ENCODE measurements at places on chromosomes 7 and 10.

DNA sequence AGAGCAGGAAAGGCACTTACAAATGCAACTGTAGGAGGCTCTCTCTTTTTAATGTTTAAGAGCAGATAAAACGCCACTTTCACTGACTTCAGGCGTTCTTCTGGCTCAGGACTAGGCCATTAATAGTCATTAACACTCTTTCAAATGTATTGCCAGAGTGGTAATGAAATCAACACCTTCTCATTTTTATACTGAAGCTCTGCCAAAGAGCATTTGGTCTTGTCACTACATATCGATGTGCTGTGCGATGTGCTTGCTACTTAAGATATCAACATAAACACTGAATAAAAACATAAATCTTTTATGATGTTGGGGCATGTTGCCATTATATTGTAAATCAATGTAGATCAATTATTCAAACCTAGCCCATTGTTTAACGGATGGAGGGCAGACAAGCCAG, 634.7 kb downstream of the ARL4A start:
- DNase-seq, result no peak

GRCh38 chr7:112338786-112339185, 111.5 kb upstream of the IFRD1 start:
- DNase-seq, result no peak

GRCh38 chr10:99667108-99667751, 7.9 kb downstream of the ENTPD7 start:
- no peak for DNase-seq

DNA sequence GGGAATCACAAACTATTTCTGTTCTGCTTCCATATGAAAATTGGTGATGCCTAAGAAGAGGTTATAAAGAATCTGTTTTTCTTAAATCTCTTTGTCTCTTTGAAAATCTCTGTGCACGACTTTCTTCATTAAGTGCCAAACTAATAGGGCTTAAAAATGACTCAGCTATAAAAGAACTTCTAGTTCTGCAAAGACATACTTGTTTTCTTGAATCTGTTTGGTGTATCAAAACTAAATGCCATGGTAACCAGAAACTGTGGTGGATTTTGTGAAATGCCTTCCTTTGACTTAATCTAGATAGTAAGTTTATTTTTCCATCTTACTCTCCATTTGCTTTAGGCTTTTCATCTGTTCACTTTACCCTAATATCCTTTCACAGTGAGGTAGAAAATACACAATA, 417.8 kb downstream of the PARD3 start:
- no peak for DNase-seq

GRCh38 chr10:116521424-116522290, 24.1 kb upstream of the PNLIP start:
- no peak for DNase-seq

DNA sequence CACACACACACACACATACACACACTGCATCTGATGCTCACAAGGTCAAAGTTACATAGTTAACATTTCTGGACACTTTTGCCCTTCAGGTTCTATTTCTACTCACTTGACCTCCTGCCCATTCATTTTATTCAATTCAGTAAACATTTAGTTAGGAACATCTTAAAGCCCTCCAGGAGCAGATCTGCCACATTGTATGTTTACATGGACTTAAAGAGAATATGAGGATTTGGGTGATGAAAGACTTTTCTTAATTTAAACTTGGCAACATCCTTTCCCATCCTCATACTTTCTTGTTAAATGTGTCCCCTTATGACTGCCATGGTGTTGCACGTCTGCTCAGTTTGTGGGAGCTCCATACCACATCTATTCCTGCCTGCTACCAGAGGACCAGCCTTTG, 322.8 kb upstream of the BMPER start:
- DNase-seq, result no peak

DNA sequence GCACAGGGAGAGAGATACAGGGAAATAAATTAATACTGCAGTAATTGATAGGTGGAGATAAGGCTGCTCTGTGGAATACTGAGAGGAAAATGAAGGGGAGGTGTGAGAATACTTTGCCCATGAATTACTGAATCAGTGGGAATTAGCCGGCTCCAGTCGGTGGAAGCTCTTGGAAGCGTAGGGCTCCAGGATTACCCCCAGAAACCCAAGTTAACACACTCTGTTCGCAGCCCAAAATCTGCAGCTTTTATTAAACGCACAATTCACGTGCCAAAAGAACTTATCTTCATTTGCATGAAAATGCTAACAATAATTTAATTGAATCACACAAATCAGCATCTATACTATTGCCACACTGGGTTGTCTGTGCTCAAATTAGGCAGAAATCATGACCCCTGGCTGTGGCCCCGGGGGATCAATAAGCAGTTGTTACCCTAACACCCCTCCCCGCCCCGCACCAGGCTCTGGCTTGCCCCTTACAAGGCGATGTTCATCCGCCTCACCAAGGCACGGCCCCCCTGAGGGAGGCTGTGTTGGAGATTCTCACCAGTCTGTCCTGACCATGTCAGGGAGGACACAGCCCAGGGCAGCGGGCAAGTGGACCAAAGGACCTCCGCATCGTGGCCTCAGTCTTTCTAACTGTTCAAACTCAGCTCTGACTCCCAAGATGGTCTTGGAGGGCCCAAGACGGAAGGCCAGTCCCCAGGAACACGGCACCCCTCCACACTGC, 48.4 kb upstream of the MGMT start:
- no peak for DNase-seq

DNA sequence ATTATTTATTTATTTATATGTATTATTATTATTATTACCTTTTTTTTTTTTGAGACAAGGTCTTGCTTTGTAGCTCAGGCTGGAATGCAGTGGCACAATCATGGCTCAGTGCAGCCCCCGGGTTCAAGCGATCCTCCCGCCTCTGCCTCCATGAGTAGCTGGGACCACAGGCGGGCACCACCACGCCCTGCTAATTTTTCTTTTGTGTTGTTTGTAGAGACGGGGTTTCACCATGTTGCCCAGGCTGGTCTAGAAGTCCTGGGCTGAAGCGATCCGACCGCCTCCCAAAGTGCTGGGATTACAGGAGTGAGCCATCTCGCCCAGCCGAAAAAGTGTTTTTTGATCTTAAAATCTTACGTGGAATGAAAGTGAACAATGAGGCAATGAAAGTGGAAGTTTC, 79.4 kb upstream of the C1GALT1 start:
- no peak for DNase-seq

GRCh38 chr10:109534193-109534592, 389.1 kb downstream of the XPNPEP1 start:
- no peak for DNase-seq

DNA sequence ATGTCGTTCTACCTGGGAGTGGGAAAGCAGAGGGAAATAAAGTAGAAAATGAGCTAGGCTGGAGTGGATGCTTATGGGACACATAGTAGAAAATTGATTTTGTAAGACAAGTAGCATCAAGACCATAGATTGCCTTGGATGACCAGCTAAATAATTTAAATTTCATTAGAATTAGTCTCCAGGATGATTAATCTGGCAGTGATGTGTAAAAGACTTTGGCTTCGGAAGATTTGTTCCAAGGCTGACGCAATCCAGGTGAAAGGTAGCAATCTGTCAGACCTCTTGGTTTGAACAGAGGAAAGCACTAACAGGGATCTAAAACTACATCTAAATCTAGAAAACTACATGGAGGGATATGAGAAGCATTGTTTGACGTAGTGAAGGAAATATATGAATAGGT, 236.5 kb downstream of the ARL4A start:
- no peak for DNase-seq

DNA sequence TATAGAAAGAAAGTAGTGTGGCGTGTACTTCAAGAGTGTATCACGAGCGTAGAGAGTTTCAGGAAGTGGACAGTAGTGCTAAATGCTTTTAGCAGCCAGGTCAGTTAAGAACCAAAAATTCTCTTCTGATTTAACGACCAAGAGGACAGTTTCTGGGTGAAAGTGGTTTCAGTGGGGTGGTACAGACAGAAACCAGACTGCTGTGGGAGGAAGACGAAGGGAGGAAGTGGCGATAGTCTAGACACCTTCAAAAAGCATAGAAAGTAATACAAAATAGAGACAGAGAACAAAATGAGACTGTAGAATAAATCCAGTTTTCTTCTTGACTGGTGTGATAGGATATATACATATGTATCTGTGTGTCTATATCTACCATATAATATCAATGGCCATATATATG, 93.5 kb downstream of the MBL2 start:
- DNase-seq, result no peak

DNA sequence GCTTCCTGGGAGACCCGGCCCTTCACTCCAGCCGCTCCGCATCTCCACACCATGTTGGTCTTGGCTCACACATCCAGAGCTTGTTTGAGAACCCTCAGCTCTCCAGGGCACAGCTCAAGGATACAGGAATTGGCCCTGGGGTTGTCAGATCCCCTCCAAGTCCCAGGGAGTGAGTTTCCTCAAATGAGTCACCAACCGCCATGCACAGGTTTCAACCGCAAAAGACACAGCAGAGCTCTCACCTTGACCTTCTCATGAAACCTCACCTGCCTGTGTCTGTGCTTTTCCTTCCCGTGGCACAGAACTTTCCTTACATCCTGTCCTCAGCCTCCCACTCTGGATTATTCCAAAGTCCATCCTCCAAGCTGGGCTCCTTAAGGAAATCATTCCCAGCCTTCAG, 20.6 kb downstream of the AZGP1 start:
- no peak for DNase-seq

DNA sequence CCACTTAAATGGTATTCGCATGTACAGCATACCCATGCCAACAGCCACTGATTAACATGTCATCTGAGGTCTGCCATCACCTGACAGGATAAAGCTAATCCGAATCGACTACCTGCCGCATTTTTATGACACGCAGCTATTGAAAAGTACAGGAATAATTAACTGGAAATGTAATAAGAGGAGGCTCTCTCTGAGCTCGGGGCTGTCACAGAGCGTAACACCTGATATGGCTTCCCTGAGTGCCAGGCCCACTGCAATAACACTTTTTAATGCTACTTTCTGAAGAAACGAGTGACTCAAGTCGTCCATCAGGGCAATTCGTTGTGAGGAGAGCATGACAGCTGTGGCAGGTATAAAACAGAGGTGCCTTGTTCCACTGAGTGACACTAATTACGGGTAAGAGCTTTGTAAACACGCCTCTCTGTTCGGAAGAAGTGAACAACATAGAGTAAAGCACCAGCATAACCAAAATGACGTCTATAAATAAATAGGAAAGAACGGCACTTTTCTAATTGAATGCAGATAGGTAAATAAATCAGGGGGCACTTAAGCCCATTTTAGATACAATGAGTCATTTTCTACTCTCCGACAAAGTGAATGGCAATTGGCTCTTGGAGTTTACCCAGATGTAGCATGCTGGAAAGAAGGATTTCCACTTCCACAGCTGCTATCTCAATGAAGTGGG, 56.5 kb upstream of the CREB5 start:
- no peak for DNase-seq

GRCh38 chr7:112484671-112485167, 3.9 kb downstream of the LSMEM1 start:
- DNase-seq, result no peak

GRCh38 chr7:24343614-24344013, 59.6 kb downstream of the NPY start:
- no peak for DNase-seq

DNA sequence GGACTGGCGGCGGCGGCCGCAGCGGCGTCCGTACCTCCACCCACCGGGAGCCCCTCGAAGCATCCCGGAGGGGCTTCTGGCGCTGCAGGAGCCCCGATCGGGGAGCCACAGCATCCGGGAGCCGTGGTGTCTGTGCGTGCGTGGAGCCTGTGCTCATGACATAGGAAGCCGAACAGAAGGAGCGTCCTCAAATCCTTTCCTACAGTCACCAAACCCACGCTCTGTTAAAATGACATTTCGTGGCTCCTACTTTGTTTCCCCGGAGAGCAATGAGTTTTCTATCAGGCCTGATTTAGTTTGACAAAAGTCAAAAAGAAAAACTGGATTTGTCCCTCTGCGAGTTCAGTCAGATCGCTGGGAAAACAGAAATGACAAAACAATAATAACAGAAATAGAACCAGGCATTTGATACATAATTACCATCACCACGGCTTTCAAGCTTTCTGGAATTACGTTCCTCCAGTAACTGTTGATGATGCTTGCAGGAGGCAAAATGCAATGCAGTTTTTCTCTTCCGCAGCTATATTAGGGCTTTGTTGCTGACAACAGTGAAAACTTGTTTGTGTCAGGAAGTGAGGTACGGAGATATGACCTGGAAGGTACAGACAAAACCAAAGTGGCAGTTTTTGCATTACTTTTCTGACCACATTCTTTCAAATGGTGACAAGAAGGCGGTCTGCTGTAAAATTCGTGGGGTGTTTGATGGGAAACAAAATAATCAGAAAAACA, 219.3 kb upstream of the MKLN1 start:
- no peak for DNase-seq

- no peak for DNase-seq
Observed at GRCh38 chr7:70808876-70809275, 323.1 kb upstream of the GALNT17 start.

GRCh38 chr7:134811765-134812164, 32.3 kb downstream of the CALD1 start:
- DNase-seq, result no peak

DNA sequence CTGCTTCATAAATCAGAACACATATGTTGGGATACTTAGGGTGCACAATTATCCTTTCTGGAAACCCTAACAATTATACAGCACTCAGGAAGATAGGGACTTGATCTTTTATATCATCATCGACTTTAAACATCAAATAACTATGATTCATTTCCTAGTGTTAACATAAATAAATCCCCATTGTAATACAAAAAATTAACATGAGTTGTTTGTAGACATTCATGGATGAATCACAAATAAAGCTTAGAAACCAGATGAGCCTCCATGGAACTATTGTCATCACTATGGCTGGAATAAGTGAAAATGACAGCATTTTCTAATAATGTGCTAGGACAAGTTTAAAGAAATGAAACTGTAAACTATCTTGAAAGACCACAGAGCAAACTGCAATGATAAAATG, 821.7 kb downstream of the GATA3 start:
- no peak for DNase-seq

- no peak for DNase-seq
Observed at GRCh38 chr10:119365773-119366599, 158.6 kb downstream of the GRK5 start.

DNA sequence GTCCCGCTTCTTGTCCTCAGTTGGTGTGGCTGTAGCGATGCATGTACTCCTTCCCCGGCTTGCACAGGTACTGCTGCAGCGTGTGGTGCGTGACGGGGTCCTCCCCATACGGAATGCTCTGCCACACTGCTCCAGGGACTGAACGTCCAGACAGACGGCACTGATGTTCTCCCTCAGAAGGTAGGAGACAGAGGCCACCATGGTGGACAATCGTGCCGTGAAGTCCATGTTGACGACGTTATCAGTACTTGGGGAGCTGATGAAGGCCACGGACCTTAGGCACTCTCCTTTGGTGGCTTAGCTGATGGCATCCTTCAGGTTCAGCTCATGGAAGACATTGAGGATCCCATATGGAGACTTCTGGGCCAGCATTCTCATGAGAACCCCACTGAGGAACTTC, 37.4 kb downstream of the AGAP6 start:
- no peak for DNase-seq

GRCh38 chr10:46250481-46250880, 36.3 kb upstream of the ANTXRL start:
- DNase-seq, result no peak
